Ascending aorta (tissue), 2 donors: ENCODE measurements at places on chromosomes 7 and 10. TPM values are rescaled to one million over a fixed set of nuclear protein-coding genes. Genes with fewer than 3 reads are reported as not detected.

- no peaks in the 10 kb centered on the region for H3K4me1 ChIP-seq
- no peak for DNase-seq
- no peak overlapping the region for H3K27ac ChIP-seq
- H3K27me3 ChIP-seq = no peaks in the 10 kb centered on the region
- H3K4me3 ChIP-seq = no peak overlapping the region
- no peaks in the 10 kb centered on the region for H3K36me3 ChIP-seq
These were observed 279.2 kb downstream of the THSD7A start for GRCh38 chr7:11552676-11553296.

The NOC3L gene
- 7.9 TPM for total RNA-seq

GRCh38 chr10:86289577-86289868 is 77.1 kb downstream of the GRID1 start:
- DNase-seq = no peak
- no peak overlapping the region for H3K4me3 ChIP-seq
- H3K4me1 ChIP-seq = no peaks in the 10 kb centered on the region
- H3K27ac ChIP-seq = no peak overlapping the region
- H3K27me3 ChIP-seq = no peaks in the 10 kb centered on the region

GRCh38 chr10:22317076-22317370 is 835 bp downstream of the COMMD3 start:
- H3K4me1 ChIP-seq = peaks cover 27% of the 10 kb centered on the region
- no peak for DNase-seq
- H3K27me3 ChIP-seq = no peaks in the 10 kb centered on the region

DNA sequence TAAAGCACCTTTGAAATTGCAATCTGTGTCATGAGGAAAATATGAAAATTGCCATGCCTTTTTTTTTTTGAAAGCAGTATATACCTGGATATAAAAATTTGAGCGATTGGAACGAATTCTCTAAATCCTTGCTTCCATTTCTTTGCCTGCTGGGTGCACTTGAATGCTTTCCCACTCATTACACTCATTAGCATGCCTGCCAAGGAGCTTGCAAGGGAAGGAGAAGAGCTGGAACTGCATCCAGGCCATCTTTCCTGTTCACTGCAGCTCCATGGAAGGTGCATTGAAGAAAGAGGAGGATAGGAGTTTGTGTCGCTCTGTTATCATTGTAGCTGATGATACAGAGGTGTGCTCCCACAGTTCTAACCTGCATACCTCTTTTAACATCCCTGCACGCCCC is 102.4 kb upstream of the GJD4 start:
- no peaks in the 10 kb centered on the region for H3K27me3 ChIP-seq
- no peak for DNase-seq
- H3K4me1 ChIP-seq = no peaks in the 10 kb centered on the region
- H3K36me3 ChIP-seq = no peaks in the 10 kb centered on the region

DNA sequence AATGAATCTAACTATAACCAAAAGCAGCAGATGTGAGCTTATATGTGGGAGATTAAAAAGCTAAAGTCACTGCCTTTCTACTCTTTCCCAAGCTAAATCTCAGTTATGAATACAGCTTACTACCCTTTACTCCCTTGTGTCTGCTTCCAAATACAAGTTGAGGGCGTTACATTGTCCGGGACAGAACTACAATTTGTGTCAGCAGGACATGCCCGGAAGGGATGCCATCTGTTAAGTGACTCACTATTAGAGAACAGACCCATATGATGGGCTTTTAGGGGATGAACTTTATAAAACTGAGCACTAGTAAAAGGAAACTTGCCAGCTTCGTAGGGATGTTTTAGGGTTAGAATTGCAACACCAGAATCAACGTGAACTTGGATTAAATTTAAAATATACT is 299.7 kb upstream of the CSTF2T start:
- H3K4me3 ChIP-seq = no peak overlapping the region
- H3K36me3 ChIP-seq = no peaks in the 10 kb centered on the region
- H3K4me1 ChIP-seq = peaks cover 3% of the 10 kb centered on the region
- no peaks in the 10 kb centered on the region for H3K27me3 ChIP-seq
